ENCODE measurements at places on chromosomes 4 and X.

GRCh38 chrX:33211356-33212260 is at the start of gene DMD:
DMD (minus strand) TSS chrX:33211549; CDS start chrX:33211312, 237 bp downstream.
- DNase-seq, result no peak

DNA sequence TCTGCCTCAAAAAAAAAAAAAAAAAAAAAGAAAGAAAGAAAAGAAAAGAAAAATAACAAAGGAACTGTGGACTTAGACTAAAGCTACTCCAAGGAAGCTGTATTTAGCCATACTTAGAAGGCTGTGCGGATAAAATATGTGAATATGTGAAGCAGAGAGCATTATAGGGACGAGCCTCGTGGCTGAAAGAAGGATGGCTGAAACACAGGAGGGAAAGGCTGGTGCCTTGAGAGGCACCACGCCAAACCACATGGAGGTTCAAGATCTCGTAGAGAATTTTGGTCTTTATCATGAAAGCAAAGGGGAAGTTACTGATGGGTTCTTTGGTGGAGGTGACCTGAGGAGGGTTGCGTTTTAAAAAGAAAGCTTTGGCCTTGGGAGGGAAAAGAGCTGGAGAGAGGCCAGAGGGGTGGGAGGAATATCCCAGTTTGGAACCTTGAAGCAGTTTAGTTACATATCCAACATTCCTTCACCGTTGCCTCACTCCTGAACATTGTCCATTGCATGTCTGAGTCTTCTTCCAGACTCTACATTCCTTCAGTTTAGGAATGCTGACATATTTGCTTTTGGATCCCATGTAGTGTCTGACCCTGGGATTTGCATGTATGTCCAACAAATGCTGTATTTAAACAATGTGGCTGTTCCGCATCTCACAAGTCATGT is 82.5 kb downstream of the CPE start:
- no peak for DNase-seq

DNA sequence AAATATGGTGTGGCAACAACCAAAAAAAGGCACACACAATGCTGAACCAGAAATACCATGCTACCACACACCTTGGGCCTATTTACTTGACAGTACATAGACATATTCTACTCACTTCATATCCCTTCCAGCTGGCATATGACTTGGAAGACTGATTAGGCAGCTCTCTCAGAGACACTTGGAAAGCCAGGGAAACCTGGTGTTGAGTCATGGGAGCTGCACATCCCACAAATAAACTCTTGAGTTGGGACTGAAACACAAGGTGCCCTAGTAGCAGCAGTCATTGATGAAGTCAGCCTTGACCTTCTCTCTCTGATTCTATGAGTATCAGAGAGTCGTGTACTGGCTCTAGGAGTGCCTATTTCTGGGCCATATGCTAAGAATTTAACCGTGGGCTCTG is 776.6 kb upstream of the LCORL start:
- no peak for DNase-seq

GRCh38 chrX:51760657-51761056 is 17.4 kb downstream of the GSPT2 start:
- DNase-seq, result no peak

- DNase-seq, result no peak
Measured at GRCh38 chr4:147984065-147984777, 252.3 kb downstream of the ARHGAP10 start.

DNA sequence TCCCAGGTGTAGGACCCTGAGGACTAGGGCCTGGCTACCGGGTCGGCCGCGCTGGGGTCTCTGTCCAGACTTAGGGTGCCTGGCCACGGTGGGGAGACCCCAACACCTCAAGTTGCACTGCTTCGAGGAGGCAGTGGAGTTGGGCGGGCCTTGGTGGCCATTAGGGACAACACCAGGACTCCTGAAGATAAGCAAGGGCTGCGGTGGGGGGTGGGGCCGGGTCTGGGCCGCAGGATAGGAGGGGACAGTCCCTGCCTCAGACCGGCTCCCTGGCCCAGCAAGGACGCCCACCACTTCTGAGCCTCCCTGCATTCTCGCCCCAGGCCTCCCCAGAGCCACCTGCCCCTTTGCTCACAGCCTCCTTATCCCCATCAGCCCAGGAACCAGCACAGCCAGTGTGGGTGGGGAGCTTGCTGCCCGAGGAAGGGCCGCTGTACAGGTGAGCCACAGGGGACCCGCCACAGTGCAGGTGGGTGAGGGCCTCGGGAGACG is 5.5 kb upstream of the MXD4 start:
- no peak for DNase-seq

DNA sequence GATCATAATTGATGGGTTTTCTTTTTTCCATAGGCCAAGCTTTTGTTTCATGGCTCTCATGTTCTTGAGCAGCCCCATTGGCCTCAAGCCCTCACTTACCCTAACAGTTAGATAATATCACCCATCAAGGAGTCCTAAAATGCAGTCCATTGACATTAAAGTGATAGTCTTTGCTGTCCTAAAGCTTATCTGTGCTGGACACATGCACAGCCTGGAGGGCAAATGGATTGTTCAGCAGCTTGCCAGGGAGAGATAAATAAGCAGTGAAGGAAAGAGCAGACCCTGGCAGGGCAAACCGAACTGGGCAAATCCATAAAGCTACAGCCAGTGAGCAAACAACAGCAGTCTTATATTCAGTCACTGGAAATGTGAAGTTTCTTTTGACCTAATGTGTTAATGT is 199.6 kb upstream of the MID1 start:
- DNase-seq, result no peak

DNA sequence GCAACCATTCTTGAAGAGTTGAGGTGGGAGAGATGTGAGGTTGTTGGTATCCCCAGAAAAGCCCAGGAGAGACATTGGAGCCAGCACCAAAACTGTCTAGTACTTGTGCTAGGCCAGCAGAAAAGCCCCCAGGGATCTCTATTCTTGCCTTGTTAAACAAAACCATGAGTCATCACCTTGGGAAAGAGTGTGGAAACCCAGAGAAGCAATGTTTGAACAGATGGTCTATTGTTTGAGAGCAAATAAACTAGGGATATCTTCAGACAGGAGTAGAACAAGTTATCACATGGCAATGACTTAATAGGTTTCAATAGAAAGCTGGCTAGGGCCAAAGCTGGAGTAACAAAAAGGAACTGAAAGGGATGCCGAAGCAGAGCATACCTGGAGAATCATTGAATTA is 195.7 kb upstream of the CASK start:
- no peak for DNase-seq

DNA sequence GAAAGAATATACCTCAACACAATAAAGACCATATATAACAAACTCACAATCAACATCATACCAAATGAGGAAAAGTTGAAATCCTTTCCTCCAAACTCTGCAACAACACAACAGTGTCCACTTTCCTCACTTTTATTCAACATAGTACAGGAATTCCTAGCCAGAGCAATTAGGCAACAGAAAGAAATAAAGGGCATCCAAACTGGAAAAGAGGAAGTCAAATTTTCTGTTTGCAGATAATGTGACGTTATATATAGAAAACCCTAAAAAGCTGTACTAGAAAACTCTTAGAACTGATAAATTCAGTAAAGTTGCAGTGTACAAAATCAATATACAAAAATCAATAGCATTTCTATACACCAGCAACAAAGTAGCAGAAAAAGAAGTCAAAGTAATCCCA is 107.6 kb downstream of the SOWAHB start:
- no peak for DNase-seq

GRCh38 chrX:9644335-9644734 is 121.3 kb downstream of the GPR143 start:
- no peak for DNase-seq

All from activated CD4-positive, alpha-beta T cell treated with anti-CD3 and anti-CD28 coated beads for 1 hour (primary cell).